NCI-H69 (cell line): ENCODE measurements at places on chromosomes 12 and 14.

DNA sequence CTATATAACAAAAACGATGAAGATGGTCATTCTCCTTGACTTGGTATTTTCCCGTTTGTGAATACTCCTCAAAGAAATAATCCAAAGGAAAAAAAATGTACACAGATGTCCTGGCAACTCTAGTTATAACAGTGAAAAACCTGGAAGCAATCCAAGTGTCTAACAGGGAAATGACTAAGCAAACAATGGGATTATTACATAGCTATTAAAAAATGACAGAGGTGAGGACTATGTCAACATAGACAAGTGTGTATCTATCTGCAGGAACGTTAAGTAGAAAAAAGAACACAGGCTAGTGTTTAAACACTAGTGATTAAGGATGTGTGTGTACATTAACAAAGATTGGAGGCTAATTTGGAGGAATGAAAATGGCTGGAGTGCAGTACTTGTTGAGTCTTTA is 5.9 kb upstream of the APOLD1 start:
- DNase-seq: peak; percentile 91

DNA sequence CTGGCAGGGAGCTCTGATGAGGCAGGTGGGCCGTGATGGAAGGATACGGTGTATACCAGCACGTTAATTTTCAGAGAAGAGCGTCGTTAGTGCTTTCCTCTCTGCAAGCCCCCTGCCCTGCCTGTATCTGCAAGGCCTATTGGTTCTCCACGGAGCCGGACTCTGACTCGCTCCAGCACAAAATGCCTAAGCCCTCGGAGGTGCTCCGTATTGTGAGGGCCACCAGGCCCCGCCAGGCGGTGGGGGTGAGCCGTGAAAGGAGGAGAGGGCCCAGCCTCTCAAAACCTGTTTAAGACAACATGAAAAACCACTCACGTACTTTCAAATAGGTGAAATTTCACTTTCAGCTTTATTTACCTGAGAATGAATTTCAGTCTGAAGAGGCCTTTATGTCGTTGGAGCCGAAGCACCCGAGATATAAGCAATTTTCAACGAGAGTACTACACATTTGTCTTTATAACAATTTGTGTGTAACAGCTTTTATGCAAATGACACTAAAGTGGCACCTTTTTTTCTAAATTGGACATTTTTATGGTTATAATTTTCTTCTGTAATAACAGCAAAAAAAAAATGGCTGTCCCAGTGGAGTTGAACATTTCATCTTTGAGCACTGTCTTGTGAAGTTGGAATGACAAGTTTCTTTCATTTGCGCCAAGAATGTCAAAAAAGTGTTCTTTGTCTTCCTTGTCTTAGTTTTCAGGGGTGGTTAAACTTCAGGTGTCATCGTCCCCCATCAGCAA is 749.5 kb downstream of the VRK1 start:
- no peak for DNase-seq

DNA sequence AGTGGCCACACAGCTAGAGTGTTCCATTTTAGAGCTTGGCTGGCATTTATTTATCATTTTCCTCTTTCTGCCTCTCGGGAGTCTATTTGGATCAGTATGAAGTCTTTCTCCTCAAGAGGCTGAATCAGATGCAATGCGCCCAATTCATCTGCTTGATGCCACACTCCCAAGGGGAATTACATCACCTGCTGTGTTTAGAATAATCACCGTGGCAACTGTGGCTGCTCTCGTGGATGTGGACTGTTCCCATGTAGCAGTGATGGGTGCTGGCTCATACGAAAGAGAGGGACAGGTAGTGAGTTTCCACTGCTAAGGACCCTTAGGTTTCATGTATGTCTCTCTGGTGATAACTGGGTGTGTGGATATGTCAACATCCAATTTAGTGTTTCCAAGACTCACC is 70.7 kb downstream of the SRRM4 start:
- DNase-seq: no peak

DNA sequence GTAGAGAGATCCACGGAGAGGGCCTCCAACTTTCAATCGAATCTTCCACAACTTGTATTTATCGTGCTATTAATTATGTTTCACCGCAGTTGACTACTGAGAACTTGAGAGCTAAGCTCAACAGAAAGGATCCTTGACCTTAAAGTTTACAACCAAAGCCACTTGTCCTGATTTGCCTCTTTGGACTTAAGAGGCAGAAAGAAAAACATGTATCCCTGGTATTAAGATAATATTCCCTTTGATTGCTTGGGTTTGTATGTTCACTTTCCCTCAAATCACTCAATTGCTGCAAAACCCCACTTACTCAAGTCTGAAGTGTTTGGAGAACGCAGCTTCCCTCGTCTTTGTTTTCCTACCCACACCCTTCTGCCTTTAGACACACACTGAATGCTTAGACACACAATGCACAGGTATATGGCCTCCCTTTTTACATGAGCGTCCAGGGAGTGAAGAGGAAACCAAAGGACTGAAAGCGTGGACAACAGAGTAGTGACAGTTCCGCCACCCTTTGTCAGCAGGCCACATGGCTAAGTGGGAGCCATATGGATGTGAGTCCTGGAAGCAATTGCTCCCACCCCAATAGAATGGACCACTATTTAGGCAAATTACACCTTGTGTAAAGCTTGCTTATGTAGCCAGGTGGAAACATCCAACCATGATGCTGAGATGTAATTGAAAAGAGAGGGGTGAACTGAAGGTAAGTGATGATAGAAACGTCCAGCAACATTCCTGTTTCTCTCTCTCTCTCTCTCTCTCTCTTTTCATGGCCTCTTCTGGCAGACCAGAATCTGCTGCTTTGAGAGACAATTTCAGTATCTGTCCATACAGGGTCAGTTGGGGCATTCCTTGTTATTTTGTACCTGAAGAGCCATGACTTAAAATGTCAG is 1.4 kb upstream of the PKP2 start:
- no peak for DNase-seq

- no peak for DNase-seq
Measured at GRCh38 chr12:31944299-31944698, 14.9 kb upstream of the RESF1 start.

DNA sequence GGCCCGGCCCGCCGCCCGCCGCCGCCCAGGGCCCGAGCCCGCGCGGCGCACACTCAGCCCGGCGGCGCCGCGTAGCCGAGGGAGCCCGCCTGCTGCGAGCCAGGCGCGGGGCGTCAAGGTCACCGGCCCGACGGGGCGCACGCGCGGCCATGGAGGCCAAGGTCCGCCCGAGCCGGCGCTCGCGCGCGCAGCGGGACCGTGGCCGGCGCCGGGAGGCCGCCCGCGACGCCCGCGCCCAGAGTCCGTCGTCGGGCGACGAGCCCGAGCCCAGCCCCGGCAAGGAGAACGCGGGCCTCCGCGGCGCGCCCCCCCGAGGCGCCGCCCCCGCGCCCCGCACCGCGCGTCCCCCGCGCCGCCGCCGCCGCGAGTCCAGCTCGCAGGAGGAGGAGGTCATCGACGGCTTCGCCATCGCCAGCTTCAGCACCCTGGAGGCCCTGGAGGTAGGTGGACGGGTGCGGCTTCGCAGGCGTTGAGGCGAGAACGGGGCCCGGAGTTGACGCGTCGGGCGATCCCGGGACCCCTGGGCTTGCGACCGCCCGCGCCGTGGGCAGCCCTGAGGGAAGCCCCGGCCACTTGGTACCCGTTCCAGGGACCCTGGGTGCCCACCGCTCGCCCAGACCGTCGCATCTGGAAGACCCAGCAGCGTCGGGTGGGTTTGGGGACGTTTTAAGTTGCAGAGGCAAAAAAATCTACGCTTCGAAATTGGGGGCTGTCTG is 629 bp downstream of the FBRSL1 start:
- DNase-seq: peak; percentile 59

DNA sequence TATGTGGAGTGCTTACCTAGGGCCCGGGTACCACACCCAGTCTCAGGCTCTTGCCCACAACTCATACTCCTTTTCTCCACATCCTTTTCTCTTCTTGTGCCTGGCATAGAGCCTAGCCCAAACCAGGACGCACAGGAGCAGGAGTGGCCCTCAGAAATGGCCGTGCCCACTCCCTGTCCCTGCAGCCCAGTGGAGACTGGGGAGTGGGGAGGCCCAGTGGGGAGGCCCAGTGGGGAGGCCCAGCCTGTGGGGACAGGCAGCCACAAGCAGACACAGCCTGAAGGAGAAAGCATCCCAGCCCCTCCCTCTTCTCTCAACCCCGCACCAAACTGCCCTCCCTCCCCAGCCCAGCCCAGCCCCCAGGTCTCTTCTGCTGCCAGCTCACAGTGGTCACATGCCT is 196.8 kb downstream of the KIF26A start:
- no peak for DNase-seq

GRCh38 chr12:127726671-127727315 is 540.2 kb upstream of the TMEM132C start:
- DNase-seq: no peak

- DNase-seq: no peak
Measured at GRCh38 chr12:104234926-104235499, 19.4 kb downstream of the TXNRD1 start.
